ENCODE measurements at places on chromosomes 12 and 14.

DNA sequence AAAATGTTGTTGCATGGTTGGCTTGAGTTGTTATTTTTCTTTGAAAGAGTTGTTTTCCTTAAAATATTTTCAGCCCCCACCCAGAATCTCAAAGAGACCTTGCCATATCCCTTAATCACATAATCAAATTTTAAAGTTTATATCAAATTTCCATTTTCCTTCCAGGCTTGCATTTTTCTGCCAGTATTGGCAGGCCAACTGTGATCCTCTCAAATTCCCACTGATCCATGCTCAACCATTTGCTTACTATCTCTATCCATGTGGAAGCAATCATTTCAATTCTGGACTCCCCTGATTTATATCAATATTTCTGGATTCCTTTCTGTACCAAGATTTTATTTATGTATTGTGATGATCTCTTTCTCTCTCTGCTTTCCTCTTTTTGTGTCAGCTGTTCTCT, 64.2 kb upstream of the PYGL start:
- no peak for DNase-seq

GRCh38 chr12:60230056-60230455, 634.2 kb downstream of the SLC16A7 start:
- DNase-seq: no peak

DNA sequence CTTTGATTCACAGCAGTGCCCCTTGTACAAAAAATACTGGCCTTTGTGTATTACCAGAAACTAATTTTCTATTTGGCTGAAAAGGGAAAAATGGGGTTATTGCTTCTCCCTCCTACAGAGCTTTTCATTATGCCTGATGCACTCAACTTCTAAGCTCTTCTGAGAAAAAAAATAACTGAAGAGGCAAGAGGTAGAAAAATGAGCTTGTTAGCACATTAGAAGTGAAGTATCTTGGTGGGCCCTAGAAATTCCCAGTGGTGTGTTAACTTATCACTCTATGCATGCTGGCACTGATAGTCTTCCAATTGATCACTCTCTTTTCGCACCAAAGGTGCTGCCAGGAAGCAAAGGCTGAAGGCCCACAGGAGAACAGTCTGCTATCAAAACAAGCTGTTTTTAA, 17.1 kb downstream of the INSM2 start:
- no peak for DNase-seq

- DNase-seq: no peak
Observed at GRCh38 chr14:91753501-91754128, 21.7 kb upstream of the CATSPERB start.

DNA sequence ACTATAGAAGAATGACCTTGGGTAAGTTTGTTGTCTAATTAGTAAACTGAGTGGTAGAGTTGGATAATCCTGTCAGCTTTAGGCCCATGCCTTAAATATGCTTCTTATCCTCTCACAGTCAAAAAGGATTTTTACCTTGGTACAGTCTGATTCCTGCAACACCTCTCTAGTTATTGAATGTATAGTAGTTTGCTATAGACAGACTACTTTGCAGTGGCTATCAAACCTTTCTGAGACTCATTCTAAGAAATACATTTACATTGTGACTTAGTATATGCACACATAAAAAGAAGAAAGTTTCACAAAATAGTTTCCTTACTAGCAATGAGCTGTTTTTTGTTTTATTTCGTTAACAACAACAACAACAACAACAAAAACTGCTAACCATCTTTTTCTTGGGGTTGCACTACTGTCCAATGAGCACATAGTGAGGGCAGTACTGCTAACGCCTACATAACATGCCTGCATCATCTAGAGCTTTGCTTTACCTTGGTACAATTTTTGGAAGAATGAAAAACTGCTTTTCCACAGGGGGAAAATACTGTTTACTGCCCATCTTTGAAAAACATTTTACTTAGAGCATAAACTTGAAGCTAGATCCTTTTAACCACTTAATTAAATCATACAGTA, 28.5 kb downstream of the WNK1 start:
- no peak for DNase-seq

DNA sequence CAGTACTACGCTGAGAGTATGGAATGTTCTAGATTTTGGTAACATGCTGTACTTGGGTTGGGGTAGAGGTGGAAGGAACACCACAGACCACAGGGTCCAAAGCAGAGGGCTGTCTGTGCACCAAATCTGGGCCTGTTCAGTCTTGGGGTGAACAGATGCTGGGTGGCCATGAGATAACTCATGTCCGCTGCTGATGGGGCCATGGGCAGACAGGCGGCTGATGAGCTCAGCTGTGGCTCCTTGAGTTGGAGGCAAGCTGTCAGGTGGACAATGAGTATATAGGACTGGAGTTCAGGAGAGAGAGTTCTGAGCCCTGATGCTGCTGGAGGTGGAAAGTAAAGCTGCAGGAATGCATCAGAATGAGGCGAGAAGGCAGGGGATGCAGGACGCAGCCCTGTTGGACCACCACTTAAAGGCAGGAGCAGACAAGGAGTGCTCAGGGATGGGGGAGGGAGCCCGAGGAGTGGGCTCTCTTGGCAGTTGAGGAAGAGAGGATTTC, 6.2 kb downstream of the SMIM41 start:
- DNase-seq: no peak

GRCh38 chr12:45712319-45712718, 17.2 kb upstream of the ARID2 start:
- no peak for DNase-seq

DNA sequence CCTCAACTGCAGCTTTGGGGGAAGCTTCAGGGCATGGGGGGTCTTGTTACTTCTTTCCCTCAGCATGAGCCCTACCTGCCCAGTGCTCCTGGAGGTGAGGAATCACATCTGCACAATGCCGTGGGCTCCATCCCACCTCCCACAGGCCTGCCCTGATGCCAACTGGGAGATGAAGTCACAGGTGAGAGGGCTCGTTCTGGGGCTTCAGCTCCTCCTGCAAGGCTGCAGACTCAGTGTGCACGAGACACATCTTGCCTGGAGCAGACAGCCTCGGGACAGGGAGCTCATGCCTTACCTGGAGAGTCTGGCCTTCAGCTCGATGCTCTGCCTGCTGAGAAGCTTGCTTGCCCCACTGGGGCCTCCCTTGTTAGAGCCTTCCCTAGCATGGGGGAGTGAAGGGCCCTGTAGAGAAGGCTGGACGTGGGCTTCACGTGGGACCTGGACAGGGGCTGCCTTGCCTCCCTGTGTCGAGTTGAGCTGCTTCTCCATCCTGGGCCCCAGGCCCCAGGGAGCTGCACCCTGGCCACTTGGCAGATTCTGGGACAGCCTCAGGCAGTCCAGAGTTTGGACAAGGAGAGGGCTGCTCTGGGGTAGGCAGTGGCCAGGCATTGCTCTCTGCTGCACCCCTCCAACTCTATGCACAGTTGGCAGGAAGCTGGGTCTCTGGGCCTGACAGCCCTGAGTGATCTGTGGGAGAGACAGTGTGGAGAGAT, 171.4 kb downstream of the KIF26A start:
- no peak for DNase-seq

GRCh38 chr14:101899263-101899662, 65.1 kb upstream of the DYNC1H1 start:
- DNase-seq: no peak

GRCh38 chr14:74977164-74977900, 21.9 kb upstream of the PGF start:
- no peak for DNase-seq

Data from NCI-H1105 (cell line).